MCF 10A (cell line): ENCODE measurements at places on chromosomes 13 and 19. TPM values are rescaled to one million over a fixed set of nuclear protein-coding genes. Genes with fewer than 3 reads are reported as not detected.
A peak's percentile ranks its signal among the peaks of the same experiment; 100 is the strongest.

DNA sequence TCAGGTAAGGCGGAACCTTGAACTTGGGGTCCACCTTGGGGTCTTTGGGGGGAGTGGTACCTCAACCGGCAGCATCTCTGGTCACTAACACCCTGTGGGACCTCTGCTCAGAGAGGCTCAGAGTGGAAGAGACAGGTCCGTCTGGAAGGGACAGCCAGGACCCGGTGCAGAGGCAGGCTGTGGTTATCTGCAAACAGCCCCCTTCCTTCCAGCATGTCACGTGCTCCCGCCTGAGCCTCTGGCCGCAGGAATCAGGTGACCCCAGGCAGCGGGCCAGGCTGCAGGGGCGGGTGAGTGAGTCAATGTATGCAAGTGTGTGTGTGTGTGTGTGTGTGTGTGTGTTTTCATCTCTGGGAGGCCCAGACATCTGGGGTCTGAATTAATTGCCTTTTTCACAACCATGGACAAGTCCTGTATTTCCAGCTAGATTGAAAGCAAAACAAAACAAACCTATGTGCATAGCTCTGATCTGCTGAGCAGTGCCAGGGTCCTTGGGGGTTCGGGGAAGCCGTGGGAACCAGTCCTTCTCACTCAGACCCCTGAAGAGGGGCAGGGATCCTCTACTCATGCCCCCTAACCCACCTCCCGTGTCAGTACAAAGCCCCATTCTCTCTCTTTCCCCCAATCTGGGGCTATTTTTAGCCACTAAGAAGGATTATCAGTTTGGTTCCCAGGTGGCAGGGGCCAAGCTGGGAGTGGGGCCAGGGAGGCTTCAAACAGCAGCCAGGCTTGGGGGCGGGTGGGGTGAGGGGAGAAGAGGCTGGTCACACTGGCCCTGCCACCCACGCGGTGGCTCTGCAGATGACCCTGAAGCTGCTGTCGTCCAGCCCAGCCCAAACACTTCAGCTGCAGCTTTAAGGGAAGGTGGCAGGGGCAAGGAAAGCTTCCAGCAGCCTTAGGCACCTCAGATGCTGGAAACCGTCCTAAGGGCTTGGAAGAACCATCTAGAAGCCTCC is 31.4 kb downstream of the CERS4 start:
- peak; percentile 87 for DNase-seq

DNA sequence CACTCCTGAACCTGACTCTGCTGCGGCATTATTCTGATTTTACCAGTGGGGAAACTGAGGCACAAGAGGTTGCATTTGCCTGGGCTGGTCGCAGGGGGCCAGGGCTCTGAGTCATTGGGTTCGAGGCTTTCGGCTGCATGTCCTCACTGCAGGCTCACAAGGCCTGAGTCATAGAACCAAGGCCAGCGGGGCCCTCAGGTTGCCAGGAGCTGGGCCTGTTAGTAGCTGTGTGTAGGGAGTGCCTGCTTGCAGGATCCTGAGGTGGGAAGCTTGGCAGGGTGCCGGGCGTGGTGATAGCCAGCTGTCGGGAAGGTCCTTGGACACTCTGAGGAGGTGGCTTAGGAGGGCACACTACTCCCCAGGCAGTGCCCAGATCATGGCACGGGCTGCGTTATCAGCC is 21.6 kb upstream of the F2RL3 start:
- DNase-seq: peak; percentile 53

GRCh38 chr13:29737061-29737460 is 113.4 kb downstream of the UBL3 start:
- DNase-seq: no peak

DNA sequence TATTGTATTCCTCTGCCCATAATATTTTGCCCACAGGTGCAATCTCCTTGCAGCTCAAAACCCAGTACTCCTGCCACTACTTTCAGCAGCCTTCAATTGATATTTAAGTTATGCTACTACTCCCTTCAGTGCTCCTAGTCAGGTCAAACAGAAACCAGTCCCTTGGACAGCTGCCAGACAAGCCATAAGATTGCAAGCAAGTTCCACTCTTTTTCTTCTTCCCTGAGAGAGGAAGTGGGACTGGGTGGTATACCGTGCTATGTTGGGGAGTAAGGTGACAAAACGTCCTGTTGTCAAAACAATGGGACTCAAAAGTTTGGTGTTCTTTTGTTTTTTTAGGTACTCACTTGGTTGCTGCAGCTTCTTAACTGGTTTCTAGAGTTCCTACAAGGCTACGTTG is 63.1 kb upstream of the FRY start:
- DNase-seq: no peak

DNA sequence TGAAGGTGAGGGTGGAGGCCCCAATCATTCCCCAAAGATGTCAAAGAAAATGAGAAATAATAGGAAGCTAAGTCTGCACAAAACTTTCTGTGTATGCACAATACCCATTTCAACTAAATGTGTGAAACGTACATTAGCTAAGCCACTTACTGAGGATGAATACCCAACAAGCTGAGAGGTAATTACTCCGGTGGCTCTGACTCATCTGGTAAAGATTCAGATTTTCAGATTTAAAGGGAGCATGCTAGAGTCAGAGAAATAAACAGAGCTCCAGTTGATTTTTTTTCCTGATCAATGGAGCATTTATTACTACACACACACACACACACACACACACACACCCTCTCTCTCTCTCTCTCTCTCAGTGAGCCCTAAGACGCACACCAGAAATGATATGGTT is 194.8 kb upstream of the ARGLU1 start:
- no peak for DNase-seq

DNA sequence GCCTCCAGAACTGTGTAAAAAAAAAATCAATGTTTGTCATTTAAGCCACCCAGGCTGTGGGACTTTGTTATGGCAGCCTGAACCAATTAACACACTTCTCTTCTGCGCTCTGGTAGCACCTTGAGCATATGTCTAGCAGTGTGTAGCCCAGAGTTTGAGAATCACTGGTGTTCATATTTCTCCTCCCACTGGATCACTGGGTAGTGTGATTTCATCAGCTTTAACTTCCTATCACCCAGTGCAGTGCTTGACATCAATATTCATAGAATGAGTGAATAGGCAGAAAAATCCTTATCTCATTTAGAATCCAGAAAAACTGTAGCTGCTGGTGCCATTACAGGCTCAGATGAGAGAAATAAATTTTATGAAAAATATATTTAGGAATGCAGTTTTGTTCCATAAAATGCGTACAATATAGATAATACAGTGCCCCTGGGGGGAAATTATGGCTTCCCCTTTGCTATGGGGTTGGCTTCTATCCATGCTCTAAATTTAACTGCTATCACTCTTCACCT is 30.7 kb upstream of the WASF3 start:
- DNase-seq: no peak

DNA sequence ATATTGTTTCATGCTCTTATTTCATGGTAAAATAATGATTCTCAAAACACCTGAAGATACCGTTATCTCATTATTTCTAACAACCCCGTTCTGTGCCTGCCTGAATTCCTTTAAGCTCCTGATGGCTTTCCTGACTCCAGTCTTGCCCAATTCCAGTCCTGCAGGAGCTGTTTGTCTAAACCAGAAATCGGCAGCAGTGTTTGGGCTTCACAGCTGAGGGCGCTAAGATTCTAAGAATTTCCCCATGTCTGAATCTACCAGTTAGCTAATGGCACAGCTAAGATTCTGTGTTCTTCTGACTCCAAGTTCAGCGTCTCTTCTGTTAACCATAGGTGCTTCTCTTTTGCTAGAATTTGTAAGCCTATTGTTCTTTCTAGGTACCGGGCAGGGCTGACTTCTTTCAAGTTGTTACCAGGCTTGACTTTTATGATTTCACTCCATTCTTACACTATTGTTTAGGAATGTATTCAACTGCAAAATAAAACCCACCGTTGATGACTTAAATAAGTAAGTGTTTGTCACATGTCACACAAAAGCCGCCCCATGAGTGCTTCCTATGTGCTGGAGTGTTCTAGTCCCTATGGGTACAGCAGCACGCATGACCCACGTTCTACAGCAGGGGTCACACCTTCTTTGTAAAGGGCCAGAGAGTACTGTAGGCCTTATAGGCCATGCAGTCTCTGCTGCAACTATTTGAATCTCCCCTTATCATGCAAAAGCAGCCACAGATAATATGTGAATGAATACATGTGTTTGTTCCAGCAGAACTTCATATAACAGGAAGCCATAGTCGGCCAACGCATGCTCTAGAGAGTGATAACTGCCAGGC is 168.3 kb upstream of the RNF113B start:
- no peak for DNase-seq

DNA sequence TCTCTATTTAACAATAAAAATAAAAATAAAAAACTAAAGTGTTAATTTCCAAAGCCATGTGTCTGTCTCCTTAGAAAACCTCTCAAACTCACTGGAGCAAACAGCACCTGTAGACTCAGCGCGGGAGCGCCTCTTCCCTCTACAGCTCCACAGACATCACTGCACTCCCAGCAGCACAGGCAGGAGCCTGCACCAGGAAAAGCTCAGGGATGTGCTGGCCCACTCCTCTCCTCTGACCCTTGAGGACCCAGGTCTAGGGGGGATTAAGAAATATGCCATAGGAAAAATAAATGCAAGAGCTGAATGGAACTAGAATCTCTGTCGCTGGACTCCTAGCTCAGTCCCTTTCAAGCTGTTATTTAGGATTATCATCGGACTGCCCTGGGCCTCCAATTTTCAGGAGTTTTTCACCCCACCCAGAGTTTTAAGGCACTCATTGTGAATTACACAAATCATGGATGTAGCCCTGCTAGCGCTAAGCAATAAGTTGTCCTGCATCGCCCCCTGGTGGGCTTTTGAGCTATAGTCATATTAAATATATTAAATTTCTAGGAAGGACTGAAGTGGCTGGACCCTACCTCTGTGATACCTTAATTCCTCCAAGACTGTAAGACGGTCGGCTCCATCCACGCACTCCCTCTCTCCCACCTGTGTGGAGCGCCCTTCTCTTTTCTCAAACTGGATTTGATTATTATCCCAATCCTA is 333.9 kb downstream of the UQCRFS1 start:
- peak; percentile 35 for DNase-seq

- peak; percentile 60 for DNase-seq
These were observed 890 bp upstream of the ZNF611 start for GRCh38 chr19:52735734-52736133.

DNA sequence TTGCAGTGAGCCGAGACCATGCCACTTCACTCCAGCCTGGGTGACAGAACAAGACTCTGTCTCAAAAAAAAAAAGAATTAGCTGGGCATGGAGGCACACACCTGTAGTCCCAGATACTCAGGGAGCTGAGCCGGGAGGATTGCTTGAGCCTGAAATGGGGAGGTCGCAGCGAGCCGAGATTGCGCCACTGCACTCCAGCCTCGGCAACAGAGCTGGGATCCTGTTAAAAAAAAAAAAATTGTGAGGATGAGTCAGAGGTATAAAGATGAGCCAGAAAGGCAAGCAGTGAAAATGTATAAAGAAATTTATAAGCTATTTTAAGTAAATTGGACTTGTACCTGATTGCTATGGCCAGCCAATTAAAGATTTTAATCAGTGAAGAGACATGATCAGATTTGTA is 21.1 kb downstream of the KBTBD6 start:
- peak; percentile 72 for DNase-seq

DNA sequence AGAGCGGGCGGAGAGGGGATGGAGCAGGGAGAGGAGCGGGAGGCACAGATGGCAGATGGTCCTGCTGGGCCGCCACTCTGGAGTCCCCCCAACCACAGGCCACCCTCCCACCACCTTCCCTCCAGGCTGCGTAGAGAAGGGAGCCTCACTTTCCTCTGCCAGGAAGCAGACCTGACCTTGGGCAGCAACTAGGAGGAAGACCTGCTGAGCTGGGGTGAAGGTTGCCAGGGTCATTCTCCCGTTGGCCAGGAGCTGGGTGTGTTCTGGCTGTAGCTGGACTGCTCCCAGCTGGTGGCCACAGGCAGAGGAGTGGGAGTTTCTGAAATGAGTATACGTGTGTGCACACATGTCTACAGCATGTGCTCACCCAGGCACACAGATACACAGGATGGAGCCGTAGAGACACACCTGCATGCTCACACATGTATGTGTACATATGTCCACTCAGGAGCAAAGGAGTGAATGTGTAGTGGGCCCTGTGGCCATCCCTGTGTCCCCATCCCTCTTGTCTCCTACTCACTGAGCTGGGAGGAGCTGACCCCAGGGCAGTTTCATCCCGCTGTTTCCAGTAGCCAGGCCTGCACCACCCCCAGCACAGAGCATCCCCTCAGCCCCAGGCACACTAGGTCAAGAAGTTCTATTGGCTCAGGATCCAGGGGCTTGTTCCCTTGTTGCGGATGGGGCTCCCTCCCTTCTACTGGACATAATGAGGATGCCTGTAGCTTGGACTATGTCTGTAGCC is 53.0 kb downstream of the CHST8 start:
- DNase-seq: no peak

- no peak for DNase-seq
These were observed 14.2 kb downstream of the TSHZ3 start for GRCh38 chr19:31334849-31335624.

DNA sequence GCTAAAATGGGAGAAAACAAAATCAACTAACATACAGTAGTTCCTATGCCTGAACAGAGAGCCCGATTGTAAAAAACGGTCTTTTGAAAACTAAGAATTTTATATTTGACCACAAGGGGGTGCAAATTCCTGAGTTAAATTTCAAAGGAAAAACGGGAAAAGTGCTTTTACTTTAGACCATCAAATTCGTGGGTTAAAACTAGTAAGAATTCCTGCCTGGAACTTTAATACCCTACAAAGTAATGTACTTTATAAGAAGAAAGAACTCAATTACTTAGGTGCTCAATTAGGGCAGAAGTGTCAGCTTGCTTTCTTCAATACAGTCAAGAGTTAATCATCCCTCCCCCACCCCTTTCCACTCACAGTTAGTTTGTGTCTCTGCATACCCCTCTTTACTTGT is 69.8 kb downstream of the KCNRG start:
- DNase-seq: peak; percentile 51

- DNase-seq: no peak
These were observed 55.9 kb downstream of the ZNF431 start for GRCh38 chr19:21197590-21198295.

DNA sequence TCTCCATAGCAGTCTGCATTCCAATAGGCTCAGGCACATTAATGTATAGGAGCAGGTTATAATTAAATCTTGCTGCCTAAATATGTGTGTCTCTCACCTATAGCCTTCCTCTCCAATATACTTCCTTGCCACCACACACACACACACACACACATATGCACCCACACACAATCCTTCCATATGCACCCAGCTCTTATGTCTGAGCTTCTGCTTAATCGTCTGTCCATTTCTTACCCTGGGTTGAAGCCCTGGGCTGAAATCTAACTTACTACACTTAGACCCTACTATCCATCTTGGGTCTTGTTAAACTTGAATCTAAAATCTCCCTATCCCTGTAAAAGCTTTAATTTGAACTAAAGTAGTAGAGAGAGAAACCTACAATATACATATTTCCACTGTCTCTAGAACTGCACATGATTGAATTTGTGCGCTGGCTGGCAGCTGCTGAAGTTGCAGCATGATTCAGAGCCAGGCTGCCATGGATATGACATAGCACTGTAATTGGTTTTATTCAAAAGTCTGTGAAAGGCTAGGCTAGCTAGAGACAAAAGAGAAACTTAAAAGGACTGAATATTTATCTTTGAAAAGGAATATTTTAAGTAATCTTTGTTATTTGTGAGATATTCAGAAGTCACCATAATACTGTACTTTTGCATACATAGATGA is 25.7 kb upstream of the FREM2 start:
- DNase-seq: no peak

GRCh38 chr13:104584481-104584880 is 1518.3 kb upstream of the SLC10A2 start:
- DNase-seq: no peak

Gene ZNF57
- 4.8 and 5.5 TPM in 2 replicates for total RNA-seq

Gene IGLON5
- total RNA-seq: not detected in 2 replicates

Gene KANK3
- total RNA-seq: 0.79 and 1.2 TPM in 2 replicates

Gene ADGRE3
- not detected in 2 replicates for total RNA-seq

Gene GPR183
- not detected in 2 replicates for total RNA-seq

Gene SLC25A41
- not detected in 2 replicates for total RNA-seq

Gene SIGLEC14
- not detected in 2 replicates for total RNA-seq

Gene WASF3
- total RNA-seq: 21.8 and 24.0 TPM in 2 replicates
